ENCODE measurements at places on chromosomes 12 and 14.
A peak's percentile ranks its signal among the peaks of the same experiment; 100 is the strongest.

DNA sequence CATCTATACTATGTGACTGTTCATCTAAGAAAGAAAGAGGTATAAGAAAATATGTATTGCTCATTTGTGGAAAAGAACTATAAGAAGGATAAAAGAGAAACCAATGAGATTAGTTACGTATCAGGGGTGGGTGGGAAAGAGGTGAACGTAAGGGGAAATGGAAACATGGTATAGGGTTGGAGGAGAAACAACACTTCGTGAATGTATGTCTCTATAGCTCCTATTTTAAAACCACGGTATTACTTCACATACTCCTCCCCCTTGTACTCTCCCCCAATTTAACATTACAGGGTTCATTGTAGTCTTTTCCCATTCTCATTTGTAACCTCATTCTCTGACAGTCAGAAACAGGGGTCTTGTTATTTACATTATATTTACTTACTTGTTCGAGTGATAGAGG lies 120.4 kb downstream of the FOXG1 start:
- DNase-seq: no peak

DNA sequence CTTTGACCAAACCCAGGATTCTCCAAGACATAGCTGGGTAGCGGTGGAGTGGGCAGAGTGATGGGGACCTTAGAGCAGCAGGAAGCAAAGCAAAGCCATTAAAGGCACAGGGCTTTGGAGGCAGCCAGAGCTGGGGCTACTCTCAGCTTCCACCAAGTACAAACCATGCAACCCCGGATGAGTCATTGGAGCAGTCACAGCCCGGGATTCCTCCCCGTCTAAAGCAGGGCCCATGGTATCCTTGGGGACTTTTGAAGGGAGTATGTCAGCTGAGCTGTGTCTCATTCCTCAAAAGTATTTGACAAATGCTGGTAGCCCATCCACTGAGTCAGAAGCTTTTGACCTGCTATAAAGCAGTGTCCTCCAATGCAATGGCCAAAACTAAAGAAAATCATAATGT lies 9.7 kb upstream of the IFI27 start:
- DNase-seq: no peak

DNA sequence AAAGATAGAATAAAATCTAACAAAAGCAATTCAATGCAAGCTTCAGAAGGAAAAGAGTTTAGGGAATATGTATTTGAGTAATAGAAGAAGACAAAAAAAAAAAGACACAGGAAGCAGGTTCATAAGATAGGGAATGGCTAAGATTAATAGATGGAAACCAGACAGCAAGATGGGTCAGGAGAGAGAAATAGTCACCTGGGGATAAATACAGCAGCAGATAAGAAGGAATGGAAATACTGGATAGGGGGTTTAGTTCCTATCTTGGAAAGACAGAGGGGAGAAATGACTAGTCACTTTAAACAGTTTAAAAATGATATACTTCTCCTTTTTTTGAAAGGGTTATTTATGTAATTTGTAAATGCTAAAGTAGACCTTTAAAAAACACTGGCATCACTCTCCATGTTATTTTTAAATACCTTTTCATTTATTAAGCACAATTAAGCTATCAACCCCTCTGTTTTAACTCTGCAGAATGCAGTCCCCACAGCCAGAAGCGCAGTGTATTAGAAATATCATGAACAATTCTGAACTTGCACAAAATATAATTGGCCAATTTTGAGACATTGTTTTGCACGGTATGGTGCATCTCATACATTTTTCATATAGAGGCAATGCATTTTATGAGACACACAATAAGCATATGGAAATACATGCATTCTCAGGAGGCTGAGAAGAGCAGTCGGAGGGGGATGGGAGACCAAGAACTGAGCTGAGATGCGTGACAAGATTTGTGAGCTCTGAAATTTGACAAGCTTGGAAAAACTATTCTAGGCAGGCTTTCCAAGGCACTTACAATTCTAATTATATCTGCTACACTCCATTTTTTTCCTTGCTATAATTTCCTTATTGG lies 303.4 kb upstream of the PRICKLE1 start:
- DNase-seq: no peak

DNA sequence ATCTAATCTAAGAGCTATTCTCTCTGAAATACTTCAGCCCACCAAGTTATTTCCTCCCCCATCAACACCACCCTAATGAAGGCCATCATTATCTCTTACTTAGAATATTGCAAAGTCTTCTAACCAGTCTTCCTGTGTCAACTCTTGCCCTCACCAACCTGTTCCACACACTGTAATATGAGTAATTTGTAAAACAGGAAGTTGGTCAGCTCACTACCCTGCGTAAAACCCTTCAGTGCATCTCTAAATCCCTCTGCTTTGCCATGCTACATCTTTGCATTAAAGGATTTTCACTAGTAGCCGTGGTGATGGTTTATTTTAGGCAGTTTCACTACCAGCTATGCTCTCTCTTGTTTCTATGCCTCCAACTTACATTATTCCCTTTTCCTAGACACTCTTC lies 70.0 kb downstream of the KIF21A start:
- DNase-seq: no peak

GRCh38 chr12:68359674-68360073 lies 27.5 kb upstream of the MDM1 start:
- DNase-seq: no peak

DNA sequence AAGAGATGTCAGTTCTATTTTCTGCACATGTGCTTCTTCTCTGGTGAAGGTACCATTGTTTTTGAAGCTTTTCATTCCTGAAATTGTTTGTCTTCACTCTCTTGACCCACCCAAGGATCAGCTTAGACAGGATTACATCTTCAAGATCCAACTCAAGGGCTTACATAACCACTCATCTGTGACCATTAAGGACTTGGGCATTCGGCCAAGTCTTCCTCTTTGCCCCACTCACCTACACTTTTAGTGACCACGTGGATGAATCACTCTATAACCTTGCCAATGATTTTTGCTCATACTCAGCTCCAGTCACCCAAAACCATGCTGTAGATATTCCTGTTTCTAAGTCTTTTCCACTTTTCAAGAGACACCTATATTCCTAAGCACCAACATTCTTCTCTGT lies 36.5 kb upstream of the SSTR1 start:
- DNase-seq: no peak

GRCh38 chr14:58814466-58814865 lies 176.7 kb downstream of the DACT1 start:
- DNase-seq: no peak

DNA sequence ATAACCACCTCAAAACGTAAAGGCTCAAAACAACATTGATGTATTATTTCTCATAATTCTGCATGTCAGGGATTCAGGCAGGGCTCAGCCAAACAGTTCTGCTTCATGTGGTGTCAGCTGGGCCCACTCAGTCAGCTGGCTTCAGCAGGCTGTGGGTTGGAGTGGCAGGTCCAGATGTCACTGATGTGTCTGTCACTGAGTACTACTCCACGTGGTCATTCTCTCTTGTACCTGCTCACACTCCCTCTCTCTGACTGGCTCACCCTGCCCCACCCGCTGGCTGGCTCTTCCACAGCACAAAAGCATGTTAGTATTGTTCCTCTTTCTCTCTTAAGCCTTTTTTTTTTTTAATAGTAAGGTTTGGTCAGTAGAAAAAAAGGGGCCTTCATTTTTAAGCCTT lies 182.4 kb downstream of the DICER1 start:
- DNase-seq: no peak

DNA sequence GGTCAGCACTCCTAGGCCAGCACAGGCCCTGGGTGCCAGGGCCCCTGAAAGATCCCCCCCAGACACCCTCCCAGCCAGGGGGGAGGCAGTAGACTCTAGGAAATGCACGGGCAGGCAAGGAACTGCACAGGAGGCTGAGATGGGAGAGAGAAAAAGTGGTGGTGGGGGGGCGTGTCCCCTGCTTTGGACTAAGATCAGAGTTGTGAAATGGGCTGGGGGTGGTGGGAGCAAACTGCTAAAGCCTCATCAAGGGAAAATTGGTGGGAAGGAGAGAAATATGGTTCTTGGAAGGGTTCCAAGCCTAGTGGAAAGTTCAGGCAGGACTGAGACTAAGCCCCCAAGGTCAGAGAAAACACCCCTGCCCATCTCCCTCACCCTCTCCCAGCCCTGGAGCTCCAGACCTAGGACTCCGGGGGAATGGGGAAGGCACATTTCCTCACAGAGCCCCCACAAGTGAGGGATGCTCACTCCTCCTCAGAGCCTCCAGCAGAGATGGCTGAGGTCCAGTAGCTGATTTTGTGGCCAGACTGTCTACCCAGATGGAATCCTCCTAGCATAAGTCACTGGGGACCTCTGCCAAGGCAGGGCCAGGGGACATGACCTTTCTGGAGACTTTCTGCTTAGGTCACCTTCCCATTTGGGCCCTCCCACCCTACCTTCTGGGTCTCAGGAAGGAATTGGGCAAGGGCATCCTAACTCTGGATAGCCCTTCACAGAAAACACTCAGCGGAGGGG lies 29.8 kb downstream of the FIGNL2 start:
- DNase-seq: no peak

DNA sequence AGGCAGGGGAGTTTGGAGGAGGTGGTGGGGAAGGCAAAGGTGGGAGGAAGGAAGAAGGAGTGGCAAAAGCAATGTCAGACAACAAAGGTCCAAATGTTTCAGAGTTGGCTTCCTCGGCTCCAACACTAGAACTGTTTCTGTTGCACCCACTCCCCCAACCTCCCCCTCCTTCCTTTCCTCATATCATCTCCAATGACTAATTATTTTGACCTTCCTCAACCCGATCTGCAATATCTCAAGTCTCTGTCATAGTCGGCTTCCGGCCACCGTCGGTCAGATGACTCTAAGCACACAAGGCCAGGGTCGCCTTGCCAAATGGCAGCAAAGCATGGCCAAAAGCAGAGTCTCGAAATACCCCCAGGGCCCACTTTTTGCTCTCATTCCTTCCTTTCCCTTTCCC lies 637.0 kb upstream of the TBX3 start:
- DNase-seq: no peak

GRCh38 chr14:35533357-35534207 lies at the start of gene INSM2:
Gene INSM2 (plus strand): TSS chr14:35534164. CDS start chr14:35534253, 89 bp downstream.
- peak; percentile 49 for DNase-seq

GRCh38 chr12:101919447-101919846 lies 42.1 kb downstream of the DRAM1 start:
- DNase-seq: no peak
